ENCODE measurements at places on chromosomes 1 and 21.

- DNase-seq = no peak
Observed at GRCh38 chr1:151282883-151283725, 1.0 kb downstream of the ZNF687 start.

DNA sequence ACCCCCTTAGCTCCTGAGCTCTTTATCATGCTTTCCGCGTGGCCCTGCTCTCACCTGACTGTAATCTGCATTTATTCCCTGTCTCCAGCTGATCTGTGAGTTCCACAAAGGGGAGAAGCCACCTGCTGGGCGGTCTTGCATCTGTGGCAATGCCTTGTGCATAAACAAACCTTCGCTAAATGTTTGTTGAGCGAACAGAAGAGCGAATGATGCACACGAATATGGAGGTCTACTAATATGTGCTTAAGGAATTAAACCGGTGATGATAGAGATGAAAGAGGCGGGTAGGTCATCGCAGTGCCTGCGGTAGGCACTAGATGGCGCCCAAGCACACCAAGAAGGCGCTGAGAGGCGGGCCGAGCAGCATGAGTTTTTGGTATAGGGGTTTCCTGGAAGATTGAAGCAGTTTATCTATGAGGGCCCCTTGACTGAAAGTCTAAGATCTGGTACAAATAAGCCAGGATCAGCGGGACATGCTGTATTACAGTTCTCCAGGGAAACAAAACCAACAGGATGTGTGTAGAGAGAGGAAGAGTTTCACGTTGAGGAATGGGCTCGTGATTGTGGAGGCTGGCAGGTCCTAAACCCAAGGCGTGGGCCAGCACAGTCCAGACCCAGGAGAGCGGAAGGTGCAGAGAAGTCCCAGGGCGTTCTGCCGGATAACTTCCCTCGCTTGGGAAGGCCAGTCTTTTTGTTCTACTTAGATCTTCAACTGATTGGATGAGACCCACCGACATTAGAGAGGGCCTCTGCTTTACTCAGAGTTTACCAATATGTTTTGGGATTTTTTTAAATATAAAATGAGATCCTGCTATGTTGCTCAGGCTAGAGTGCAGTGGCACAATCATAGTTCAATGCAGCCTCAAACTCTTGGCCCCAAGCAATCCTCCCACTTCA is 34.7 kb downstream of the TOMM20 start:
- no peak for DNase-seq

DNA sequence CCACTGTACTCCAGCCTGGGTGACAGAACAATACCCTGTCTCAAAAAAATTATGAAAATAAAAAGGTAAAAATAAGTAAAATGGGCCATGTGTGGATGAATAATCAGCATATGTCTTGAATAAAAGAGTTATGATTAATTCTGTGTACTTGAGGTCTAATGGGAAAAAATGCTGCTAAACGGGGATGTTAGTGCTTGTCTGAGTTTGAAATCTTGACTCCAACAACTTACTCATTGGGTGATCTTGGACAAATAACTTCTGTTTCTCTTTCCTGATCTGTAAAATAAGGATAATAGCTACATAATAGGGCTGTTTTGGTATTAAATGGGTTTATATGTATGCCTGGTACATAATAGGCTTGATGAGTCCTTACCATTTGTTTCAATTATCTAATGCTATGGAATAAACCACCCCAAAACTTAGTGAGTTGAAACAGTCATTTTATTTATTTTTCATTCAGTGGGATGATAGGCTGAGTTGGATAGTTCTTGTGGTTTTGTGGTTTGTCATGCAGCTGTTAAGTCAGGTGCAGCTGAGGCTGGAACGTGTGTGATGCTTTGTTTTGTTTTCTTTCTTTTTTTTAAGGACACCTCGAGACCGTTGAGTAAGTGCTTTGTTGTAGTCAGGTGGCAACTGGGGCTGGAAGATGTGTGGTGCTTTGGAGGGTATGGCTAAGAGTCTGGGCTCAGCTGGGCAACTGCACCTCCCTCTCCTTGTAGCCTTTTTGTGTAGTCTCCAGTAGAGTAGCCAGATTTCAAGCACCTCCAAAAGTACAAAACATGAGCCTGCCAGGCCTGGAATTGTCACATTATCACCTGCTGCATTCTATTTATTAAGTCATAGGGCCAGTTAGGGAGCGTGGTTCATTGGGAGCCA is 4.9 kb downstream of the MDM4 start:
- DNase-seq = peak; percentile 54

DNA sequence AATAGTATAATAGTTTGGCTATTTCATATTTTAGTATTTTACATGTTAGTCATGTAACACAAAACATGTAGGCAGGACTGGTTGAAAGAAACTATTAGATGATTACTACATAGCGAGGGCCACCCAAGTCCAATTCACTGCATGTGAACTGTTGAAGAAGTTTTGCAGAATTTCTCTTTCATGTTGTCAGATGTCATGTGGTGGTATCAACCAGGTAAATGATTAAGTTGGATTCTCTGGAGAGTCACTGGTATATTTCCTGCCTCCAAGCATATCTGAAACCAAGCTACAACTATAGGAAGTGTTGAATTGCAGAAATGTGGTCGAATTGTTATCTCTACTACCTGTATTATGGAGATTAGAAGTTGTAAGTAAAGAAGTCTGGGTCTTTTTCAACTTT is 137.8 kb upstream of the DPYD start:
- DNase-seq = no peak

Data from DMS153 (cell line).